CD4-positive, alpha-beta T cell treated with Interleukin-4 for 1 hour (primary cell): ENCODE measurements at places on chromosomes 2 and 18.
A peak's percentile ranks its signal among the peaks of the same experiment; 100 is the strongest.

DNA sequence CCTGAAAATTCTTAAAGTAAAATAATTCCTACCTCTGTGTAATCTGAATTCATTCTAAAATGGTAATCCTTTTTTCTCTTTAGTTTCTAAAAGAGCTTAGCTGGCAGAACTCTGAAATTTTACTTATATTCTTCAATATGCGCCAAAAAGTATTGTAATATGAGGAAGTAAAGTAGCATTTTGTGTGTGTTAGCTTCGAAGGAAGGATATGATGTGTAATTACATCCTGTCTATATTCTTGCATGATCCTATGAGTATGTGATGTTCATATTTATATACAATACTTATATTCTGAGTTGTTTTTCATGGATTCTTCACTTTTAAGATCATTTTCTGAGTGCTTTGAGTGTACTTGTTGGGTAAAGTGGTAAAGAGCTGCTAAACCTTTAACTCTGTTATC is 402.9 kb upstream of the PKDCC start:
- no peak for DNase-seq

GRCh38 chr18:67926929-67927864 is 410.7 kb upstream of the DSEL start:
- no peak for DNase-seq

- peak; percentile 57 for DNase-seq
These were observed 28.8 kb upstream of the TBC1D8 start for GRCh38 chr2:101179982-101180381.

DNA sequence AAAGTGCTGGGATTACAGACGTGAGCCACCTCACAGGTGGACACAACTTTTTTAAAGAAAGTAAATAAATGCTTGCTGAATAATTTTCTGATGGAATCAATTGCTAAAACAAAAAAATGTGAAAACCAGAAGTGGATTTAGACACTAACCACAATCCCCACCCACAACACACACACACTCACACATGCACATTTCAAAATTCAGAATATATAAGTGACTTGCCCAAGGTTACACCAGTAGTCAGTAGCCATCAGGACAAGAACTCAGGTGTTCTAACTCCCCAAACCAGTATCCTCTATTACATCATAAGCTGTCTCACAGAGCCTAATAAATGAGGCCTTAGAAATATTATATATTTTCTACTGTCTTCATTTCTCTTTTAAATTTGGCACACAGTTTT is 1923.6 kb upstream of the PIK3C3 start:
- DNase-seq = no peak

DNA sequence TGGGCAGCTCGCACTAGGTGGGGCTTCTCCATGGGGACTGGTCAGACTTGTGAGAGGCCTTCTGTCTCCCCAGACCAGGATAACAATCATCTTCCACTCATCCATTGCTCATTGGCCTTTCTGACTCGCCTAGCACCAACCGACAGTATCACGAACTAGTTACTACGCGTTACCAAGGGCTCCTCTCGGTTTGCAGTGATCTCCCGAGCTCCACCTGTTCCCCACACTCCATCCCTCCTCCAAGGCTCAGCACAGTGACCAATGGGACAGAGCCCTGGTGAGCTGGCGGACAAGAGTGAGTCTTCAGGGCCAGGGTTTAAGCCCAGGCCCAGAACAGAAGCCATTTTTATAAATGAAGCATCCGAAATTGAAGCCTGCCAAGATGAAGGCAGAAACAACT is 42.8 kb upstream of the SMAD7 start:
- no peak for DNase-seq

- no peak for DNase-seq
These were observed 80.8 kb upstream of the LPIN2 start for GRCh38 chr18:3093624-3094337.

GRCh38 chr2:201132518-201132917 is 16.6 kb downstream of the CFLAR start:
- peak; percentile 41 for DNase-seq

DNA sequence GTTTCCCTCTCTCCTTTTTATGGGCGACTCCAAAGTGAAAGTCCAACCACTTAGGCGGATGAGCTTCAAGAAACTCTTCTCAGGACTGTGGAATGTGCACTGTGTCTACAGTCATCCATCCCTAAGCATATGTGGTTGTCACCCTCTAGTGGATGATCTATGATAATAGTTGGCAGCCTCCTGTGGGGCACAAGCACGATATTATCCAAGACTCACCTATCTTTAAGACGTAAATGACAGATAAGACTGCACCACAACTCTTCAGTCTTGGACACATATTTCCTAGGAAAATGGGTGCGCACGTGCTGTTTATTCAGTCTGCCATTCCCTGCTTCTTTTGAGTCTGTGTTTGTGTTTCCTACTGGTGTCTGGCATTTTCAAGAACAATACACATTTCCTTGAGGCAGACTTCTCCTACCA is 145.5 kb upstream of the CTAGE1 start:
- peak; percentile 60 for DNase-seq

DNA sequence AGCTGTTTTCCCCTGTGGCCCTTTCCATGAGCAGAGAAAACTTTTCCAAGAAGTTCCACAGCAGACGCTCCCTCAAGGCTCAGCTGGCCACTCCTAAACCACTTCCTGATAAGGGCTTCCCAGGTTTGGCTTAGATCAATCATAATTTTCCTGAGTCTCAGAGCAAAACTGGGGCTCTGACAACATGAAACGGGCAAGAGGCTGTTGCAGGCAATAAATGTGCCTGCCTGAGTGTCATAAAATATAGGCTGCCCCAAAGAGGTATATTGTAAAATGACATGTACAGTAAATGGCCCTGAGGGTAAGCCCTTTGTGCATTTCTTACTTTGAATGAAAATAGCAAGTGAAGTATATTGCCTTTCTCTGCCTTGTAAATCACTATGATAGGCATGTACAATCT is 105.6 kb upstream of the UXS1 start:
- DNase-seq = no peak

GRCh38 chr18:77111449-77111848 is 21.1 kb downstream of the MBP start:
- no peak for DNase-seq

- no peak for DNase-seq
These were observed 481.7 kb upstream of the CRIM1 start for GRCh38 chr2:35873921-35874320.

GRCh38 chr2:200679535-200679934 is 93.7 kb downstream of the AOX1 start:
- no peak for DNase-seq

GRCh38 chr2:56582570-56582969 is 398.8 kb downstream of the CCDC85A start:
- no peak for DNase-seq

DNA sequence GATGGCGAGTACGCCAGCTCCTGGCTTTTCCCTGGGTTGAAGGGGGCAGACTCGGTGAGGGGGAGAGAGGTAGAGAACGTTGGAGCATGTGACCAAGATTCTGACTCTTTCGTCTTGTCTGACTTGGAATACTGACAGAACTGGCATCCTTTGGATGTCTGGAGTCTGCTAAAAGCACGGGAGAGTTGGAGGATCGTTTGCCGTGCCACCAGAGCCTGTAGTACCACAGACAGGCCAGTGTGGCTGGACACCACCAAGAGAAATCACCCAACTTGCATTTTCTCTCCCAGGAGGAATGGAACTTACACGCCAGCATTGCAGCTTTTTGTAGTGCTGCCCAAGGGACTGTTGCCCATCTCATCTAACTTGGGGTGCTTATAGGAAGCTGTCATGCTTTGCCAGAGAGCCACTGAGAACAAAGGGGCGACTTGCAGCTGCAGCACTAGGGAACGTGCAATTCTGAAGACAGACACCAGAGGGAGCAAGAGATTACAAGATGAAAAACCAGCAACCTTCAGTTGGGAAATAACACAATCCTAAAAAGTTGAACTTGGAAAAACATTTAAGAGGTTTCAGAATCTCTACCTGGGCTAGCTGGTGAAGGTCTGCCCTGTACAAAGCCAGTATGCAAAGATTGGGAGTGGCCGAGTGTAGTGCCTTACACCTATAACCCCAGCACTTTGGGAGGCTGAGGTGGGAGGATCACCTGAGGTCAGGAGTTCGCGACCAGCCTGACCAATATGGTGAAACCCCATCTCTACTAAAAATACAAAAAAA is 24.1 kb downstream of the PSMG2 start:
- DNase-seq = peak; percentile 47

GRCh38 chr2:133847591-133847990 is 279.3 kb upstream of the NCKAP5 start:
- no peak for DNase-seq

GRCh38 chr2:145085612-145086011 is 565.7 kb upstream of the ZEB2 start:
- DNase-seq = no peak

GRCh38 chr18:27564066-27564465 is 379.0 kb upstream of the CHST9 start:
- DNase-seq = no peak

GRCh38 chr2:19860022-19860421 is 41.8 kb downstream of the TTC32 start:
- DNase-seq = no peak

- DNase-seq = no peak
These were observed 13.2 kb upstream of the DCDC2C start for GRCh38 chr2:3689998-3690748.

DNA sequence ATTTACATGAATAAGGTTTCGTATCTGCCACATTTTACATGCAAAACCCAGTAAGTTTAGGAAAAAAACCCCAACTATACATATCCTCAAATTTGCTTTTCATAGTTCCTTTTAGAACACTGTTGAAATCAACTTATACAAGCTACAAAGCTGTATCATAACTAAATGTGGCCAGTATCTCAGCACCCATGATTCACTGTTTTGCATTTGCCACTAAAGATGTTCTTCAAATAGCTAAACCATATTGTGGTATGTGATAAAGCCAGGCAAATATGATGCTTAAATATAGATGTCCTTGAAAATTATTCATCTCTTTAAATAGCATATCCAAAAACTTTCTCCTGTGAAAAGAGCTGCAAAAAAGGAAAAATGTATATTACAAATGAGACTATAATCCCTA is 29.9 kb downstream of the ROCK2 start:
- no peak for DNase-seq

DNA sequence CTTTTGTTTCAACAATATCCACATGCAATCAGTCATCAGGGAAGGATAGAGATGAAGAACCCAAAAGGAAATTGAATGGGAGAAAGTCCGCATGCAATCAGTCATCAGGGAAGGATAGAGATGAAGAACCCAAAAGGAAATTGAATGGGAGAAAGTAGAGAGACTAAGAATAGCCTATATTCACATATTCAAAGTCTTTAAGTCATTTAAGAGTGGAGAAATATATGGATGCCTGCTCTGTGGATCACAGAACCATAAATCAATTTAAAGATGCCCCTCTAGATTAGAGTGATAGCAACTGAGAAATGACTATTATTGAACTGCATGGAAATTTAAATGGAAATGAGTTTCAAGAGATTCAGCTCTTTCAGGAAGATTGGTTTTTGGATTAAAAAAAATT is 90.0 kb upstream of the LPIN2 start:
- no peak for DNase-seq

DNA sequence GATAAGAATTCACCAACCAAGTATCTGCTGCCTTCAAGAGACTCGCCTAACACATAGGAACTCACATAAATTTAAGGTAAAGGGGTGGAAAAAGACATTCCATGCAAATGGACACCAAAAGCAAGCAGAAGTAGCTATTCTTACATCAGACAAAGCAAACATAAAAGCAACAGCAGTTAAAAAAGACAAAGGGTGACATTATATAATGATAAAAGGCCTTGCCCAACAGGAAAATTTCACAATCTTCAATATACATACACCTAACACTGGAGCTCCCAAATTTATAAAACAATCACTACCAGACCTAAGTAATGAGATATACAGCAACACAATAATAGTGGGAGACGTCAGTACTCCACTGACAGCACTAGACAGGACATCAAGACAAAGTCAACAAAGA is 41.4 kb downstream of the NEMP2 start:
- no peak for DNase-seq

DNA sequence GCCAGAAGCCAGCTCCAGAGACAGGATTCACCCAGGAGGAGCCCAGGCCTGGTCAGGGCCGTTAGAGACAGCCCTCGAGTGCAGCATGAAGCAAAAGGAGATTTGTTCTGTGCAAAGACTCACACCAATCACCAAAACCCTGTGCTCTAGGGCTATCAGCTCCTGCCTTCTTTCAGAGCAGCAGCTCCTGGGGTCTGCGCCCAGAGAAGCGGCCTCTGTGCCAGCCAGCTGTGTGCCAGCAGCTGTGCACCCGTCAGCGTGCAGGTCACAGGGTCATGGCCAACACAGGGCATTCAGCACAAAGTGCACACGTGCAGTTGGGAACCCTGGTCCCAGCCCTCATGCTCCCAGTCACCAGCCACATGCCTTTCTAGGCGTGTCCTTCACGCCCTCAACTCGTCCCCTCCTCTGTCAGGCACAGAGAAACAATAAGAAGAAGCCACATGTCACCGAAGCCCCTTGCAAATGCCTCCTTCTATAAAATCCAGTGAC is 49.3 kb downstream of the ZNF516 start:
- DNase-seq = no peak

DNA sequence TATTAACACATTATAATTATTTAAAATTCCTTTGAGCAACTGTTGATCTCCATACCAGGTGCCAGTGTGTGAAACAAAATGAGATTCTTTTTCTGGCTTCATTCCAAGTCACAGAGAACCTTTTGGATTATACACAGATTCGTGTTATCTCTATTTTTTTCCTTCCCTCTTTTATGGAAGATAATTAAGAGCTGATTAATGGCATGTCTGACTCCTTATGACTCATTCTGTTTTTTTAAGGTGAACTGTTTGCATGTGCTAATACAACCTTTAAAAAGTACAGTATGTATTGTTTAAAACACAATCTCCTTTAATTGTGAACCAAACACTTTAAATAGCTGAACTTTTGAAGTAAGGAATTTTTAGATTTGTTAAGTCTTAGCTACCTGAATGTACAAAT is 39.3 kb downstream of the PELI1 start:
- no peak for DNase-seq

DNA sequence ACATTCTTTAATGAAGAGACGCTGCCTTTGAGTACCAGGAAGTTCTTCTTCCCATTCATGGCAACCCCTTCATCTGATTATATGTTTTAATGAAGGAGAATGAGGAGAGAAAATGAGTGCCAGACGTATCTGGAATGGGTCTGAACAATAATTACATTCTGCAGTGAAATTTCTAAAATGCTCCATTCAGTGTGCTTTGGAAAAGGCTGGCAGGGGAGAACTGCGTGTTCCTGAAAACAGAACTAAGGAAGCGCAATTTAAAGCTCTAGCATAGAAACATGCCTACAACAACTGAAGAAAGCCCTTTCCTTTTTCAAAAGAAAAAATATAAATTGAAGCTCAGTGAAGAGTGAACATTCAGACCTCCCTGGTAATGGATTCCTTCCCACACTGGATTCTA is 58.8 kb downstream of the BOD1L2 start:
- no peak for DNase-seq

- DNase-seq = no peak
These were observed 18.4 kb upstream of the SLC20A1 start for GRCh38 chr2:112627060-112628040.

DNA sequence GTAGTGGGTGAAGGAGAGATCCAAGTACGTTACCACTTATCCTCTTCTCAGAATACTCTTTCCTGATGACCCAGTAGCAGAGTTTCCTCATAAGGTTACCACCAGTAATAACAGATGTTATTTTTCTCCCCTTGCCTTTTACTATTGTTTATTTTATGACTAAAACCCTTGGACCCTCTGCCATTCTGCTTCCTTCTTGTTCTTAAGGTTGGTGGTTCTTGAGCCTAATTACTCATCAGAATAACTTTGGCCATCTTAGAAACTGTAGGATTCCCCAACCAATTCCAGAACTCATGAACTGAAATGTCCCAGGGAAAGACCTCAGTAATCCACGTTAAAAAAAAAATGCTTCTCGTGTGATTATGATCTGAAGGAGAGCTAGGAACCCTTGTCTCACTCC is 64.9 kb downstream of the CHST9 start:
- DNase-seq = no peak
